ENCODE measurements at places on chromosomes 2 and 18.

GRCh38 chr18:61955644-61956043, 62.8 kb upstream of the RNF152 start:
- H3K4me3 ChIP-seq = no peak overlapping the region
- peaks cover 52% of the 10 kb centered on the region for H3K27me3 ChIP-seq
- DNase-seq = no peak
- H3K36me3 ChIP-seq = no peaks in the 10 kb centered on the region
- no peak overlapping the region for H3K27ac ChIP-seq

DNA sequence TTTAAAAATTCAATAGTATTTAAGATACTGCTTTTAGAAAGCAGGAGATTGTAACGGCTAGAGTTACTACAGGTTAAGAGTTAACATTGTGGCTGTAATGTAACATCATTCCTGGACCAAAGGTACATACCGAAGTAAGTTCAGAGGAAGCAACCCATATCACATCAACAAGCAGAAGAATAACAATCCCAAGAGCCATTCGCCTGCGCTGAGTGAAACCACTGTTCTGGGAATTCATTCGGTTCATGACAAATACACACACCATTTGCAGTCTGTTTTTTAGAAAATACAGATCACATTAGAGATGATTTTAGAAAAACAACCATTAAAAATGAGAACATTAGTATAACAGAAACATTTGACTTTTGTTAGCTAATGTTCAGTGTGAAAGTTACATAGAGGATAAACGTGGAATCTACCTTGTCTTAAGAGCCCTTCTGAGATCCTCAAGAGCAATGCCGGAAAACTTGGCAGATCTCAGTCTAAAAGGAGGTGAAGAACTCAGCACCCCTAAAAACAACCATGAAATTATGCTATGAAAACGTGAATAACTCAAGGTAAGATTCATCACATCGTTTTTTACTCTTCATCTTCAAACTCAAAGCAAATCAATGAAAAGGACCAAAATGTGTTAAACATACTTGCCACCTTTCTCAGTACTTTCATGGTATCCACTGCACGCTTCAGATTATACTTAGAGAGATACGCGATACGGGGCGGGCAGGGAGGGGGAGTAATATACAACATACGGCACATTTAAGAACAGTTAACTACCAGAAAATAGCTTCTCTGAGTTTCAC, 1.2 kb downstream of the SLC35F5 start:
- H3K27ac ChIP-seq = peak overlapping the region; percentile 85
- DNase-seq = no peak
- H3K27me3 ChIP-seq = peaks cover 3% of the 10 kb centered on the region
- peaks cover 24% of the 10 kb centered on the region for H3K36me3 ChIP-seq
- peaks cover 37% of the 10 kb centered on the region for H3K4me1 ChIP-seq

GRCh38 chr2:35960596-35960995, 395.0 kb upstream of the CRIM1 start:
- H3K27ac ChIP-seq = no peak overlapping the region
- peaks cover 4% of the 10 kb centered on the region for H3K27me3 ChIP-seq
- no peak overlapping the region for H3K4me3 ChIP-seq
- DNase-seq = no peak
- no peaks in the 10 kb centered on the region for H3K4me1 ChIP-seq

DNA sequence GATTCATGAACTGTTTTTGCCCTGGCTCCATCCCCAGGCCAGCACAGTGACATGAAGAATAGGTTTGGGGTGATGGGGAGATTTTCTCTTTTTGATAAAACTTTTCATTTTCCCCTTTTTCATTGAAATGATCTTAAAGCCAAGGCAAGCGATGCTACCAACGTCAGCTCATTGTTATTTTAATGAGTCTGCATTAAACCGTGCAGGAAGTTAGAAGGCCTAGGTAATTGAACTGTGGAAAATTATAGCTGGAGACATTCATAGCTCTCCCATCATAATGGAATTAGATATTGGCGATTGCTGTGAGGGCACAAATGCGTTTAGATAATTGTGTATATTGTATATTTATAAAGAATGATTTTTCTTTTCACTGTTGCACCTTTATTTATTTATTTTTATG, 33.2 kb downstream of the SMARCAL1 start:
- no peak overlapping the region for H3K27ac ChIP-seq
- peaks cover 62% of the 10 kb centered on the region for H3K36me3 ChIP-seq
- no peaks in the 10 kb centered on the region for H3K27me3 ChIP-seq

- H3K36me3 ChIP-seq = peaks cover 36% of the 10 kb centered on the region
- peaks cover 13% of the 10 kb centered on the region for H3K4me1 ChIP-seq
- H3K27ac ChIP-seq = no peak overlapping the region
- H3K4me3 ChIP-seq = no peak overlapping the region
Measured at GRCh38 chr2:226865273-226865672, 29.4 kb downstream of the RHBDD1 start.

GRCh38 chr2:108575132-108575966, 41.1 kb downstream of the LIMS1 start:
- H3K4me1 ChIP-seq = peaks cover 26% of the 10 kb centered on the region
- DNase-seq = no peak
- H3K4me3 ChIP-seq = no peak overlapping the region
- no peaks in the 10 kb centered on the region for H3K27me3 ChIP-seq
- H3K36me3 ChIP-seq = no peaks in the 10 kb centered on the region
- H3K27ac ChIP-seq = no peak overlapping the region

DNA sequence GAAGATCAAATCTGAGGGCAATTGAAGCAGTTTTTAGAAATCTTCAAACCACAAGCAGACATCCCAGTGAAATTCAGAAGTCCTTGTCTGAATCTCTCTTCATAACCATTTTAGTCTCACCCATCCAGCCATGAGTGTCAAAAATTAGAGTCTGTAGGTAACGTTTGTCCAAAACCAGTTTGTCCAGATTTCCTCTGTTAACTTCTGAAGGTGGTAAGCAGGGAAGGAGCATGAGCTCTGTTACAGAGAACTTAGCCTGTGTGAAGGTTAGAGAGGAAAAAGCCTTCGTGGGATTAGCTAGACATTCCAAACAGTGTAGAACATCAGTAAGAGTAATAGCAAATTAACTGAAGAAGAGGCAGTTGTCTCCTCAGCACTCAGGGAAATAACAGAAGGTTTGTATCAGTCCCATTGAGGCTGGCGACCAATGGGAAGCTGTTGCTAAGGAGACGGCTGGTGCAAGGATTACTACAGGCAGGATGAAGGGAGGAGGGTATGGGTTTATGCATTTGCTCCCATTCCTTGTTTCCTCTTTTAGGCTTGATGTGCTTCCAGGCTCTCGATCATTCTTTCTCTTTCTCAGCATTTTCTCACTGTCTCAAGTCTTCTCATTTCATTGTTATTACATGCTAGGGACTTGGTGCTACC, 8.7 kb upstream of the GPR155 start:
- H3K27ac ChIP-seq = no peak overlapping the region
- H3K4me3 ChIP-seq = no peak overlapping the region
- H3K36me3 ChIP-seq = no peaks in the 10 kb centered on the region
- H3K27me3 ChIP-seq = no peaks in the 10 kb centered on the region

GRCh38 chr18:470661-471501, 29.6 kb downstream of the COLEC12 start:
- H3K4me1 ChIP-seq = no peaks in the 10 kb centered on the region
- peaks cover 9% of the 10 kb centered on the region for H3K27me3 ChIP-seq
- no peak overlapping the region for H3K4me3 ChIP-seq

- no peaks in the 10 kb centered on the region for H3K4me1 ChIP-seq
- no peak for DNase-seq
- no peak overlapping the region for H3K27ac ChIP-seq
- H3K4me3 ChIP-seq = no peak overlapping the region
Measured at GRCh38 chr2:218435003-218435982, 16.4 kb downstream of the VIL1 start.

DNA sequence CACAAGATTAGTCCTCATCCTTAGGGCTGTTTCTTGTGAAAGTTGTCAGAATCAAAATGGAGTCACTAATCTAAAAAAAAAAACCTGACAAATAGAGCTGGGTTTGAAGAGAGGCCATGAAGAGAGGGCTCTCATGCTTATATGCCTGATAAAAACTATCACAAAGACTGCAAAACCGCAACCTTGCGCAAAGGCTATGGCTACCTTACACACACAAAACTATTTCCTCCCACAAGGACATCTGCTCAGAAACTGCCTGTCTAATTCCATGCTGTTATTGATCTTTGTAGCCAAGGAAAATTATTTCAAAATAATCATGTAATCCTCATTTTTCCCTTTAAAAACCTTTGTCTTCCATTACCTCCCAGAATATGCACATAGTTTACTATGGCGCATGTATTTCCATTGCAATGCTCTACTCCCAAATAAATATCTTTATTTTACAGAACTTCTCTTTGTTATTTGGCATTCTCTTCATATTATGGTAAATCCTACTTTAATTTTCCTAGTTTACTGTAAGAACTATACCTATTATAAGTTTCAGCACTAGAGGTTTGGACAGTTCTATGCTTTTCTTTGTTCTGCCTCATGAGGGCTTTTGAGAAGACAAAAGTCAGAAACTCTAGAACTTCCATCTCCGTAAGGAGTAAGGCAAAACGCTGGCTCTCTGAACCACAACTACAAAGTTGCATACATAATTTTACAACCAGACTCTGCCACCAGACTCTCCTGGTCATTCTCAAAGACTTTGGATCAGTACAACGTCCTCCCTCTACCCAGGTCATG, 9.6 kb upstream of the DPYSL5 start:
- no peaks in the 10 kb centered on the region for H3K36me3 ChIP-seq
- H3K4me3 ChIP-seq = no peak overlapping the region
- no peaks in the 10 kb centered on the region for H3K4me1 ChIP-seq
- peaks cover 30% of the 10 kb centered on the region for H3K27me3 ChIP-seq
- H3K27ac ChIP-seq = no peak overlapping the region
- no peak for DNase-seq

DNA sequence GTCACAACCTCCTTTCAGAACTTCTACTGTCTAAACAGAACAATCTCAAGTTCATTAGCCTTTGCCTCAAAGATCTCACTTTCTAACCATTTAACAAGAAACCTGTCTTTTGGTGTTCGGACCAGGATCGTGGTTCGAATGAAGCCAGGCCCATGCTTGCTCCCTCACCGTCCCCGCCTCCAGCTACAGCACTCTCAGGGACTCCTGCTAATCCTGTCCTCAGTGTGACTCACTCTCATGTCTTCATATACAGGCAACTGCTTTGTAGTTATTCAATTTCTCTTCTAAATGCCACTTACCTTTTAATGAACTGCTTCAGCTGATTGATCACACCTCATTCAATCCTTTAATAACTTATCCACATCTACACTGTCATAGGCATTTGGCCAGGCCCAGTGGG, 15.8 kb downstream of the SERTAD2 start:
- H3K36me3 ChIP-seq = peaks cover 51% of the 10 kb centered on the region
- no peaks in the 10 kb centered on the region for H3K27me3 ChIP-seq
- H3K27ac ChIP-seq = peak overlapping the region; percentile 79
- peak overlapping the region; percentile 39 for H3K4me3 ChIP-seq
- no peak for DNase-seq

- H3K27me3 ChIP-seq = no peaks in the 10 kb centered on the region
- DNase-seq = no peak
- H3K4me1 ChIP-seq = peaks cover 18% of the 10 kb centered on the region
- H3K27ac ChIP-seq = peak overlapping the region; percentile 84
- peaks cover 20% of the 10 kb centered on the region for H3K36me3 ChIP-seq
Measured at GRCh38 chr2:197515315-197515738, 539 bp upstream of the MOB4 start.

DNA sequence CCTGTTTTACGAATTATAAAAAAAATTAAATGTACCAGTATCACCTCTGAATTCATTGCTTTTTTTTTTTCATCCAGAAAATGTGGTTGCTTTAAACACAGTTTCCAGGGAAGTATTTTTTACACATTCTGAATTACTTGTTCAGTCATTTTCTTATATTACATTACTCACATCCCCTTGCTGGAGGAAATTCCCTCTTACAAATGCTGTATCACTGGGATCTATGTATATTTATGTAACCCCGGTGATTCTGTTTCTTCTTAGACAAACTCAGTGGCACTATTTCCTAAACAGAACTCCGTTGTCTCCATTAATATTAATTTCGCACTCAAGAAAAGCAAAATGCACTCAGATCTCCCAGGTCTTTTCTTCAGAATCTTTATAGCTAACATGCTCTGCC, 1078.5 kb upstream of the ZEB2 start:
- no peak for DNase-seq
- no peaks in the 10 kb centered on the region for H3K36me3 ChIP-seq
- no peak overlapping the region for H3K4me3 ChIP-seq
- no peak overlapping the region for H3K27ac ChIP-seq

DNA sequence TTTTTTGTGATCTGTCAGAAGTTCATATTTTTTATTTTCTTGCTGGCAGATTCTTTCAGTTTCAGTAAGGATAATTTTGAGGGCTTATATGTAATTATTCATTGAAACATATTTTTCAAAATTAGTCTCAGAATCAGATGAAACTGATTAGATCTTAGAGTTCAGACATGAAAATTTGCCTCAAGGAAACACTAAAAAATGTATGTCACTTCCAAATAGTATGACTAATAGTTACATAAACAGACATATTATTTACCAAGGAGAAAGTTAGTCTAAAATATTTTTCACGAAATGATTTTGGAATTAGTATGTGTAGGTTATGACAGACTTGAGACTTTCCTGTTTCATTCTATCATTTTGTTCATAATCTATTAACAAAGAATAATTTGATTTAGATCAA, 628.6 kb downstream of the CCDC85A start:
- no peak for DNase-seq
- H3K4me3 ChIP-seq = no peak overlapping the region
- H3K4me1 ChIP-seq = no peaks in the 10 kb centered on the region
- no peak overlapping the region for H3K27ac ChIP-seq

GRCh38 chr18:60892441-60892840, 440.8 kb upstream of the CDH20 start:
- no peaks in the 10 kb centered on the region for H3K36me3 ChIP-seq
- no peaks in the 10 kb centered on the region for H3K4me1 ChIP-seq
- no peak for DNase-seq
- no peak overlapping the region for H3K4me3 ChIP-seq
- no peaks in the 10 kb centered on the region for H3K27me3 ChIP-seq

- no peak overlapping the region for H3K27ac ChIP-seq
- no peaks in the 10 kb centered on the region for H3K27me3 ChIP-seq
- no peak for DNase-seq
Measured at GRCh38 chr2:101873543-101873942, 118.2 kb upstream of the IL1R2 start.

- H3K4me1 ChIP-seq = peaks cover 27% of the 10 kb centered on the region
- no peak overlapping the region for H3K27ac ChIP-seq
- no peak for DNase-seq
- H3K27me3 ChIP-seq = no peaks in the 10 kb centered on the region
- peaks cover 57% of the 10 kb centered on the region for H3K36me3 ChIP-seq
Measured at GRCh38 chr2:74474481-74474880, 2.0 kb upstream of the MRPL53 start.

- no peak for DNase-seq
- H3K4me1 ChIP-seq = no peaks in the 10 kb centered on the region
- no peak overlapping the region for H3K27ac ChIP-seq
Measured at GRCh38 chr2:82731824-82732223, 1727.3 kb downstream of the SUCLG1 start.

GRCh38 chr2:30424231-30424630, 22.8 kb upstream of the LCLAT1 start:
- no peaks in the 10 kb centered on the region for H3K27me3 ChIP-seq
- H3K4me3 ChIP-seq = no peak overlapping the region
- H3K36me3 ChIP-seq = no peaks in the 10 kb centered on the region
- H3K27ac ChIP-seq = no peak overlapping the region
